ENCODE measurements at places on chromosomes 12 and 14. TPM values are rescaled to one million over a fixed set of nuclear protein-coding genes. Genes with fewer than 3 reads are reported as not detected.
A peak's percentile ranks its signal among the peaks of the same experiment; 100 is the strongest.

- no peaks in the 10 kb centered on the region for H3K36me3 ChIP-seq
- no peak for DNase-seq
- H3K27ac ChIP-seq = no peak overlapping the region
- no peaks in the 10 kb centered on the region for H3K27me3 ChIP-seq
Observed at GRCh38 chr14:84975241-84975902, 554.6 kb upstream of the FLRT2 start.

GRCh38 chr12:130433411-130433810 lies 95.7 kb downstream of the PIWIL1 start:
- no peaks in the 10 kb centered on the region for H3K4me1 ChIP-seq
- H3K27ac ChIP-seq = no peak overlapping the region
- no peak overlapping the region for H3K4me3 ChIP-seq
- H3K36me3 ChIP-seq = no peaks in the 10 kb centered on the region
- no peaks in the 10 kb centered on the region for H3K27me3 ChIP-seq
- no peak for DNase-seq

GRCh38 chr14:38838049-38838978 lies 264.7 kb downstream of the SEC23A start:
- H3K27me3 ChIP-seq = no peaks in the 10 kb centered on the region
- H3K27ac ChIP-seq = no peak overlapping the region
- no peak for DNase-seq
- H3K4me1 ChIP-seq = peaks cover 3% of the 10 kb centered on the region

DNA sequence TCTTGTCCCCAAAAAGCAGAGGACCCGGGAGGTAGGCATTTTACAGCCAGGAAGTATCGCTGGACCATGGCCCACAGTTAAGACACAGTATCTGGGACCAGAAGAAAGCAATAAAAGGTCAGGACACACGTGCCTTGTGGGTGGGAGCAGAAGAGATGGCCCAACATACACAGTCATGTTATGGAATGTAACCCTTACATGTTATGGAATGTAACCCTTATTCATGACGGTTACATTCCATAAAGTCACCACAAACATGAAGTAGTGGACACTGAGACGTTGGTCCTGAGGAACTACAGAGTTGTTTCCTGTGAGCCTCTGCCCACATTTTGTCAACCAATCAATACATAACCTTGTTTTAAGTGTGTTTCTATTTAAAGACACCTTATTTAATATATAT lies 285.6 kb upstream of the FKBP4 start:
- H3K4me1 ChIP-seq = no peaks in the 10 kb centered on the region
- no peak overlapping the region for H3K27ac ChIP-seq
- no peak for DNase-seq
- H3K36me3 ChIP-seq = peaks cover 52% of the 10 kb centered on the region
- no peaks in the 10 kb centered on the region for H3K27me3 ChIP-seq

GRCh38 chr14:21191809-21192446 lies 36.1 kb upstream of the OR5AU1 start:
- H3K4me3 ChIP-seq = peak overlapping the region; percentile 46
- no peak for DNase-seq
- no peaks in the 10 kb centered on the region for H3K36me3 ChIP-seq
- no peaks in the 10 kb centered on the region for H3K27me3 ChIP-seq
- H3K4me1 ChIP-seq = peaks cover 5% of the 10 kb centered on the region
- H3K27ac ChIP-seq = no peak overlapping the region

PLCZ1 gene
- not detected for total RNA-seq

All from esophagus muscularis mucosa (tissue), 4 donors.